Activated CD4-positive, alpha-beta T cell treated with anti-CD3 and anti-CD28 coated beads, Interleukin-2, Interleukin-6, amounts not matched to agents 100 ng/mL and 50 ng/mL, durations not matched to agents 16 hours and 8 hours (primary cell): ENCODE measurements at places on chromosomes 1 and 21.

- peak; percentile 64 for DNase-seq
Measured at GRCh38 chr1:38489844-38490270, 369.7 kb downstream of the RRAGC start.

DNA sequence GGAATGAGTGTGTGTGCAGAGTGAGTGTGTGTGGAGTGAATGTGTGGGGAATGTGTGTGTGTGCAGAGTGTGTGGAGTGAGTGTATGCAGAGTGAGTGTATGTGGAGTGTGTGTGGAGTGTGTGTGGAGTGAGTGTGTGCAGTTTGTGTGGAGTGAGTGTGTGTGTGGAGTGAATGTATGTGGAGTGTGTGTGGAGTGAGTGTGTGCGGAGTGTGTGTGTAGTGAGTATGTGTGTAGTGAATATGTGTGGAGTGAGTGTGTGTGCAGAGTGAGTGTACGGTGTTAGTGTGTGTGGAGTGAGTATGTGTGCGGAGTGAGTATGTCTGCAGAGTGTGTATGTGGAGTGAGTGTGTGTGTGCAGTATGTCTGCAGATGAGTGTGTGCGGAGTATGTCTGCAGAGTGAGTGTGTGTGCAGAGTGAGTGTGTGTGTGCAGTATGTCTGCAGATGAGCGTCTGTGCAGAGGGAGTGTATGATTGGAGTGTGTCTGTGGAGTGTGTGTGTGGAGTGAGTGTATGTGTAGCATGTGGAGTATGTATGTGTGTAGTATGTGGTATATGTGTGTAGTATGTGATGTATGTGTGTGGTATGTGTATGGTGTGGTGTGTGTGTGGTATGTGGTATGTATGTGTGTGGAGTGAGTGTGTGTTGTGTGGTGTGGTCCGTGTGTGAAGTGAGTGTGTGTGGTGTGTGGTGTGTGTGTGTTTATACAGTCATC is 59.7 kb upstream of the CLDN14 start:
- DNase-seq: no peak

DNA sequence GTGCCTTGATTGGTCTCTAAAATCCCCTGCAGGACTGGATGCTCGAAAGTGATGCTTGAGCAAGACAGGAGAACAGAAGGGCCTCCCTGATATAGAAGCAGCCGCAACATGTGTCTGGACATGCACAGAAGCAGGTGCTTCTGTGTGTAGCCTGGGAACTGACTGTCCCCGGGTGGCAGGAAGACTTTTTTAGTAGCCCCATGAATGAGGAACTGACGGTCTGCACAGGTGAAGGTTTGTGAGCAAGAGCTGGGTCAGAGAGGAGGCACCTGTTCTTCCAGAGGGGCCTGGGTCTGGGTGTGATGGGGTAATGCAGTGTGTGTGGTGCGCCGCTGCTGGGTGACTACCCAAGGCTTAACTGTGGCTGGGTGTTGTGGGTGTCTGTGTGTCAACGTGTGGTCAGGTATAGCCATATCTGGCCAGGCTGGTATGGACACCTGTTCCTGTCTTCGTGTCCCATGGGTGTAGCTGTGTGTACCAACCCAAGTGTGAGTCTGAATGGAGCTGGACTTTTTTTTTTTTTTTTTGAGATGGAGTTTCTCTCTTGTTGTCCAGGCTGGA is 39.1 kb upstream of the FOXO6 start:
- no peak for DNase-seq

DNA sequence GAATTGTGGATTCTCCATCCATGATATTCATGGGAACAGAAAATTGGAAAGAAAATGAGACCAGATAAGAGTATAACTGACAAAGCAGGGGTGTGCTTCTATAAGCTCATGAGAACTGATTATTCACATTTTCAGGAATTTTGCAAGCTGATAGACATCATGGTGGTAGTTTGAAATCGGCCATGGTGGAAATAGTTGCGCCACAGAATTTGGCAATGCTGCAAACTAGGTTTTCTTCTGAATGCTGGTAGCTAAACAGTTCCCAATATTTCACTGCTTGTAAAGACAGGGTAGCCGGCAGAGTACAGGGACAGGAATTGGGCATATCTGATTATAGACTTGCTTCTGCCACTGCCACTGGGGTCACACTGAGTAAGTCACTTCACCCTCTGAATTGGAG is 151.1 kb downstream of the PLXNA2 start:
- no peak for DNase-seq

DNA sequence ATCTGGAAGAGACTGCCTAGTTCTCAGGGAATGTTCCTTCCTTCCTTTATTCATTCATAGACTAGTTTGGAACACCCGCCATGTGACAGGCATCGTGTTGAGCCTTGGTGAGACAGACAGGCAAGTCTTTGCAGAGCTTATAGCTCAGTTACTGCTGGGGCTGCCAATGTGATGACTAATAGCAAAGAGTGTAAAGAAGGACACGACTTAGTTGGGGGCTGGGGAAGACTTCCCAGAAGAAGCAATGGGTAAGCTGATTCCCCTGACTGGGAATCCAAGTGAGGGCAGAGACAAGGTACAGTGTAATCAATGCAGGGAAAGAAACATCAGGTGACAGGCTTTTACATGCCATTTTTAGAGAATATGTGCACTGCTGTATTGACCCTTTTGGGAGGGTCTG is 51.2 kb downstream of the TENT5C start:
- DNase-seq: peak; percentile 51

DNA sequence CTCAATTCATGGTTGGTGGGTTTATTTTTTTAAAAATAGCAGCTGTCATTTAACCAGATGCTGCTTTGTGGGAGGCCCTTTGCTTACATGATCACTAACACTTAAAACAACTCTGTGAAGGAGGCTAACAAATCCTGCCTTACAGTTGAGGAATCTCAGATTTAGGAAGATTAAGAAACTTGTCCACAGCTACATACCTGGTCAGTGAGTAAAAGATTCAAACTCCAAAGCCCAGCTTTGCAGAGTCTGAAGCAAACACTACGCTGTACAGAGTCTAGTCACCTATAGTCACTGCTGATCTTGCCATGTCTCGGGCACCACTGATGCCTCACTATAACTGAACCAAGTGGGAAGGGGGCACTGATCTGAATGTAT is 535.4 kb downstream of the SMYD3 start:
- DNase-seq: no peak

- no peak for DNase-seq
Measured at GRCh38 chr1:18919956-18920355, 17.6 kb upstream of the ALDH4A1 start.

GRCh38 chr1:150121236-150121862 is 28.4 kb upstream of the PLEKHO1 start:
- DNase-seq: no peak

DNA sequence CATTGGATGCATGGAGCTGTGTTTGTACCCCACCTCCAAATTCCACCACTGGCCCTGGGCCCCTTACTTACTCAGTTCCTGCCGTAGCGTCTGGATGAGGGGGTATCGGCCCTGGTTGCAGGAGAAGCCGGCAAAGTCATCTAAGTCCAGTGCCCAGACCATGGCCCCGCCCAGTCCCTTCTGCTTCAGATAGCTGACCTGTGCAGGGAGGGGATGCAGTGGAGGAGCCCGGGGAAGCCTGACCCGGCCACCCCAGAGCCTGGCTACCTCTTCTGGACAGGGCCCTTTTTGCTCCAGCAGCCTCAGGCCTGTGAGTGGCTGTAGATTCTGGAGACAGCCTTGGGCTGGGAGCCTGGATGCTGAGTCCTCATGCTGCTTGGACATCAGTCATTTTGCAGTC is 11.8 kb downstream of the CHIT1 start:
- DNase-seq: no peak

DNA sequence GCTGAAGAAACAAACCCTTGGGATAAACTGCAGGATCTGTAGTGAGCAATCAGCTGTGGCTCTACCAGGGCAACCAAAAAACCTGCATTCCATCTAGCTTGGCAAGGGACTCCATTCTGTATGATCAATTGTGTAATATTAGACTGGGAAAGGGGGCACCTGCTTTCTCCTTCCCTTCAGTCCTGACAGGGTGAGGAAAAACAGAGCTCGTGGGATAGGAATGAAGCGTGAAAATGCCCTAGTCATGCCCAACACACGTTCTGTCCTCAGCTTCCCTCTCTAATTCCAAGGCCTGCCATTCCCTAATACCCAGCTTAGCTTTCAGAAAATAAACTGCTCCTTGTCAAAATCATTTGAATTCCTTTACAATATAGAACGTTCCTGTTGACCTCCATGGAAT is 442.3 kb downstream of the PLPP3 start:
- DNase-seq: no peak

GRCh38 chr1:181033799-181034451 is at the start of gene MR1:
TSS of gene MR1 (plus strand) at chr1:181033983. CDS start at chr1:181034008, 25 bp downstream.
- DNase-seq: peak; percentile 86

GRCh38 chr1:26530895-26531598 is 1.5 kb downstream of the RPS6KA1 start:
- no peak for DNase-seq

GRCh38 chr1:208209286-208209685 is 34.9 kb downstream of the PLXNA2 start:
- no peak for DNase-seq

DNA sequence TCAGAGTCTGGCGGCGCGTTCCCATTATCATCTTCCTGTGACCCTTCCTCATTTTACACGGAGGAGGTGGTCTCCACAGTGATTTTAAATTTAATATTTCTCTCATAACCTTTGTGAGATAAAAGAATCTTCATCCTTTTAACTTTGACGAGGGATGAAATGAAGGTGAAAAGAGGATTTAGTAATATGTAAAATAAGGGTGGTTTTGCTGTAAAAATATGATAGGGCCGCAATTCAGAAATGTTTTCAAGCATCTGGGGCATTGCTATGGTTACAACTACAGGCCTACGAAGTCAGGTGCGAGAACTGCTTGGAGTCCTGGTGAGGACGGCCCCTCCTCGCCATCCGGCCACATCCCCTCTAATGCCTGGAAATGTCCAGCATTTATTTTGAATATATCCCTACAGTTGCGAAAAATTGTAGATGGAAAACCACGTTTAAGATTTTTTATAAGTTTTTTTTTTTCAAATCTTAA is 422 bp upstream of the RSBN1 start:
- peak; percentile 29 for DNase-seq

DNA sequence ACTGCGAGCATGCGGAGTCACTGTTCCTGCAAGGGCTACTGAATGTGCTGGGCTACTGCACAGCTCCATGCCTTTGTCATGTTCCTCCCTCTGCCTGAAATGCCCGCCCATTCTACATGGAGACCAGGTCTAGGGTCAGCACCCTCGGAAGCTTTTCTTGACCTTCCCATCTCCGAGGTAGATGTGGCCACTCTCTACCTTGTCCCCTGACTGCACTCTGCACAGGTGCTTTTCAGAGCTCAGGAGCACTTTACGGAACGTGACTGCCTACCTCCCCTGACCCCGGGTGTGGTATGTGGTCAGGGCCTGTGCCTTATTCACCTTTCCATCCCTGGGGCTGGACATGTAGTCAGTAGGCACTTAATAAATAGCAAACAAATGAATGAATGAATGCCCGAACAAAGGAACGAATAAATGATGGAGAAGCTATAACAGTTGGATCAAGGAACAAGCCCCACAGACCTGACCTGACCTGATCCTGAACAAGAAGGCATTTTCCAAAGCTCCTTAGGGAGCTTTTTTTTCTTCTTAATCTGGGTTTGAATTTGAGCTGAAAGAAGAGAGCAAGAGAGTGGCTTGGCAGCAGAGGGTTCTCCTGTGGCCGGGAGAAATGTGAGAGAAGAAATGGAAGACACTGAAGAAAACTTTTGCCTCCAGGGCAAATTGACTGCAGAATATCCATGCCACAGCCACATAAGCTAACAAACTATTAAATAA is 7.9 kb downstream of the RD3 start:
- DNase-seq: no peak

DNA sequence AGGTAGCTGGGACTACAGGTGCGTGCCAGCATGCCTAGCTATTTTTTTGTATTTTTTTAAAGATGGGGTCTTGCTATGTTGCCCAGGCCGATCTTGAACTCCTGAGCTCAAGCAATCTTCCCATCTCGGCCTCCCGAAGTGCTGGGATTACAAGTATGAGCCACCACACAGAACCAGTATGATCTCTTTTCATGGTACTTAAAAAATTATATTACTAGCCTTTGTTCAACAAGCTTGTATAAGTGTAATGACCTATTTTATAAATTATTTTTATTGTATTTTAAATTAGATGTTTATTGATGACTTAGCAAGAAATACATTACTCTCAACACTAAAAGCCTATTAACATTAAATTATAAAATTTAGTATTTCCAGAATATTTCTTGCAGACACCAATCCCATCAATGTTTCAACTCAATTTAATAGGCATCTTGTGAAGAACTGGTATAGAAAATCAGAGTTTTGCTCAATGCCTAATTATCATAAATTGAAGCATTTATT is 36.0 kb upstream of the MTF2 start:
- no peak for DNase-seq

- DNase-seq: no peak
Measured at GRCh38 chr1:210978316-210978973, 155.5 kb downstream of the KCNH1 start.

GRCh38 chr1:160768295-160768657 is 27.7 kb upstream of the LY9 start:
- DNase-seq: peak; percentile 92

- DNase-seq: no peak
Measured at GRCh38 chr1:247680171-247680570, 632 bp upstream of the OR13G1 start.

GRCh38 chr1:156475568-156476500 is 24.7 kb downstream of the MEF2D start:
- no peak for DNase-seq

DNA sequence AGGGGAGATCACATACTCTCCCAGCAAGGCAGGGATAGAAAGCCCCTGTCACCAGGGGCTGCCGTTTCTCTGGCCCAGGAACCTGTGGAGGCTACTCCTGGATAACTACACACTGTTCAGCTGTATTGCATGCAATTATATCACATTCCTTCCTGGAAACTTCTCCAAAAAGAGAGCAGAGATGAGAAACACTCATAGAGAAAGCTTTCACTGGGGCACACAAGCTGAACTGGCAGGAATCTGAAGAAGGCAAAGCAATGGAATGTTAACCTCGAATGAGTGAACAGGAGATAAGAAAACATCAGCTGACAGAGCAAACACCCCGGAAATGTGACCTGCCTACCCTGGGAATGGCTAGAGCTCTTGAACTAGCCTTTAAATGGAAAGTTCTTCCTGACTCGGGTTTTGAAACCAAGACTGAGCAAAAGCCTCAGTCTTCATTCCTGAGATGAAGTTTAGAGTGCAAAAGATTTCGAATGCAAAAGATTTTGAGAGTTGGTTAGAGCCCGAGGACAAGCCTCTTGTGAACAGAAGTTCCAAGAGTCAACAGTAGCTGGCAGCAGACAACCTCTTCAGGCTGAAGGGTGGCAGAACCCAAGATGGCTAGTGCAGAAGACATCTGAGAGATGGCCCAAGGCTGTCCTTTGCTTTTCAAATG is 32.3 kb downstream of the CCN1 start:
- DNase-seq: no peak

GRCh38 chr1:68478662-68479061 is 18.2 kb downstream of the DEPDC1 start:
- no peak for DNase-seq

DNA sequence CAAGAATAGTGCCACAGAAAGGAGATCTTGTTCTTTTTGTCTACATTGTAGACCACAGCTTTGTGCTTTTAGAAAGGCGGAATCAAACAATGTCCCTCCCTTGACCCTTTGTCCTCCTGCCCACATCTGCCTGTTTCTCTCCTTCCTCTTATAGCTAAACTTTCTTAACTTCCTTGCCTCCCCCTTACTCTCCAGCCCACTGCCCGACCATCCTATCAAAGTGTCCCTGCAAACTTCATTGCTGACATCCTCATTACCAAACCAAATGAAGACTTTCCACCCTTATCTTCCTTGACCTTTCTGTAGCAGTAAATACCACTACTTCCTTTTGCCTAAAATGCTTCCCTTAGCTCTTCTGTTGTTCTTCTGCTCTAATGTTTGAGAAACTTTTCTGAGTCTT is 5.0 kb downstream of the SELP start:
- DNase-seq: no peak
